D341Med (cell line): ENCODE measurements at places on chromosomes 11 and 22.

DNA sequence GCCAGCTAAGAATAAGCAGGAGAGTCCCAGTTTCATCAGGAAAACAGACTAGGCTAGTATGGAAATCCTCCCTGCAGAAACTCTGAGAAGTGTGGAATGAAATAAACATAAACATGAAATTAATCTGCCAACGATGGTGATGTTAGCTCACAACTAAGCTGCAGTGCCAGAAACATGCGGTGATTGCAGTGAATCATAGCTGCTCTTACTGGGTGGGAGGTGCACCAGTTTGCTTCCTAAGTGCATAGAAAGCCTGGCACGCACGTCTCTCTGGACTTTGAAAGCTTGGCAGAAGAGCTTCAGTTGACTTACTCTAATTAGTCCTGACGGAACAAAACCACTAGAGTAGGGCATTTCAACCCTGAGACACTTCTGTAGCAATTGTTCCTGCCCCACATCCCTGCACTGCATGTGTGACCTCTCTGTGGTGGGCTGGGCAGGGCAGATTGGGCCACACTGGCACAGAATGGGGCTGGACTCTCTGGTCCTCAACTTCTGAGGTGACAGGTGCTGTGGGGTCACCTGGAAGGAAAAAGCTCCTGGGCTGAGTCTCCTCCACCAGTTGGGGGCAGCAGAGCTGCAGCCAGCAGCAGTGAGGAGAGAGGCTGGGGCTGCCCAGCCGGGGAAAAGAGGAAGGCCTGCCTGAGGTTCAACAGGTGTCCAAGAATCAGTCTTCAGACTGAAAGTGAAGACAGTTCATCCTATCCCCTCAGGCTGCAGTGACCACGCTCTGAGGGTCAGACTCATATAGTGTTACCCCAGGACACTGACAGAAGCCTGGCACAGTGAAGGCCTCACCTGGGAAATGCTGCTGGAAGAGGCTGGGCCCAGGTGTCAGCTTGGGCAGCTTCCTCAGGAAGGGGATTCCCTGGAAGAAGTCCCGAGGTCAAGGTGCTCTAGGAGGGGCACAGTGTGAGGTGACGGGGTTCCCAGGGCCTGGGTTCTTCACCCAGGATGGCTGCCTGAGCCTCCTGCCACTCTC lies 40.5 kb downstream of the GGTLC2 start:
- no peak for DNase-seq

- no peak for DNase-seq
These were observed 12.7 kb downstream of the TOM1 start for GRCh38 chr22:35312198-35313059.

GRCh38 chr22:31089160-31090100 lies 8.3 kb downstream of the SMTN start:
- DNase-seq, result peak; percentile 77

- no peak for DNase-seq
These were observed 109.4 kb downstream of the MICAL2 start for GRCh38 chr11:12219757-12220156.

GRCh38 chr22:45521178-45521577 lies 18.5 kb downstream of the FBLN1 start:
- DNase-seq, result no peak

DNA sequence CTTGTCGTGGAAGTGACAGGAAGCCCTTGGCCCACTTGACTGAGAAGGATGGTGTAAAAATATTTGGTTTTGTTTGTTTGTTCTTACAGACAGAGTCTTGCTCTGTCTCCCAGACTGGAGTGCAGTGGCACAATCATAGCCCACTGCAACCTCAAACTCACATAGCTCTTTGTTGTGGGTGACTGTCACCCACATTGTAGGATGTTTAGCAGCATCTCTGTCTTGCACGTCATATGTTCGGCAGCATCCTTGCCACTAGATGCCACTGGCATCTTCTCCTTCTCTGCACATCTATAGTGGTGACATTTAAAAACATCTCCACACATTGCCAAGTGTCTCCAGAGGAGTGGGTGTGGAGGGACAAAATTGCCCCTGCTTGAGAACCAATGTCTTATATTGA lies 56.8 kb downstream of the PRR5L start:
- DNase-seq, result no peak

GRCh38 chr22:50174382-50175190 lies 4.1 kb downstream of the PANX2 start:
- no peak for DNase-seq

GRCh38 chr22:28424427-28425080 lies 255.1 kb downstream of the TTC28 start:
- no peak for DNase-seq

DNA sequence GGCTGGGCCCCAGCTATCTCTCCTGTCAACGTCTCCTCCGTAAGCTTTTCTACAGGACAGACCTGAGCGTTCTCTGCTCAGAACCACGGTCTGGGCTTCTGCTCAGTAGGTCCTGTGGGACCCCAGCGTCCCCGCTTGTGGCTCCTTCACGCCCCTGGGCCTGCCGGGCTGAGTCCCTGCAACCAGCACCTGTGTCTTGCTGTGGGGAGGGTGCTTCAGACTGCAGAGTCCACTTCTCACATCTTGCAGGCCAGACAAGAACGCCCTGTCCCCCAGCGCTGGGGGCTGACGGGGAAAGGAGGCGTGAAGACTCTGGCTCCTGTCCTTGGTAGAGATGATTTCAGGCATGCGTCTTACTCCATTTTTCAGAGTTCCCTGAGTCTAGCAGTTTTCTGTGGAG lies 1480.8 kb downstream of the BRD1 start:
- DNase-seq, result no peak

- no peak for DNase-seq
These were observed 5.8 kb upstream of the KDM2A start for GRCh38 chr11:67113231-67113721.

DNA sequence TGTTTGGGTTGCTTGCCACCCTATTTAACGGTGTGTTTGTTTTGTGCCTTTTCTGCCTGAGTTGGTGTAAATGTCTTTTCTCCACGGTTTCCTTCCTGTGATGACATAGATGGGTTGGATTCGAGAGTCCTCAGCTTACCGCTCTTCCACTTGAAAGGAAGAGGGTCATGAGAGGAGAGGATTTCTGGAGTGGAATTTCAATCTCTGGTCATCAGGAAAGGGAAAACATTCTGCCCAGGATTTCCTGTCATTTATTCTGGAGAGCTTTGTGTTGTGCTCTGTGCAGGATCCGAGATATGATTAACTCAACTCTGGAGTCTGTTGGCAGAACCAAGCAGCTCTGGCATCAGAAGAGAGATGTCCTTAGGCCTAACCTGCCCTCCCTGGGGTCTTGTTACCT lies 605.2 kb downstream of the NTM start:
- no peak for DNase-seq

DNA sequence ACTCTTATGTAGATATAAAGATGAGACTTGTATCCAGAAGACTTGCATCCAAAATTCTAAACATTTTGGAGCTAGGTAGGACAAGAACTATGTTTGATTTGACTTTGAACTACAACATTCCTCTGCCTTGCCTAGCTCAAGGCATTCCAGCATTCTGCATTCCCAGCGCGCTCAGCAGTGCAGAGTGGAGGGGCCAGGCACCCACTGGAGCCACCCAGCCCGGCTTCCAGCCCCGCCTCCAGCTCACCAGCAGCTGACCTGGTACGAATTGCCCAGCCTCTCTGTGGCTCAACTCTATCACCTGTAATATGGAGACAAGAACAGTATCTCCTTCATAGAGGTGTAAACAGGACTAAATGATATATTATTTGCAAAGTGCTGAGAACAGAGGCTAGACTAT lies 28.8 kb downstream of the PRDM10 start:
- DNase-seq, result no peak
